ENCODE measurements at places on chromosomes 3 and 15. TPM values are rescaled to one million over a fixed set of nuclear protein-coding genes. Genes with fewer than 3 reads are reported as not detected.

- DNase-seq, result no peak
These were observed 130.3 kb downstream of the LIPC start for GRCh38 chr15:58562135-58562534.

DNA sequence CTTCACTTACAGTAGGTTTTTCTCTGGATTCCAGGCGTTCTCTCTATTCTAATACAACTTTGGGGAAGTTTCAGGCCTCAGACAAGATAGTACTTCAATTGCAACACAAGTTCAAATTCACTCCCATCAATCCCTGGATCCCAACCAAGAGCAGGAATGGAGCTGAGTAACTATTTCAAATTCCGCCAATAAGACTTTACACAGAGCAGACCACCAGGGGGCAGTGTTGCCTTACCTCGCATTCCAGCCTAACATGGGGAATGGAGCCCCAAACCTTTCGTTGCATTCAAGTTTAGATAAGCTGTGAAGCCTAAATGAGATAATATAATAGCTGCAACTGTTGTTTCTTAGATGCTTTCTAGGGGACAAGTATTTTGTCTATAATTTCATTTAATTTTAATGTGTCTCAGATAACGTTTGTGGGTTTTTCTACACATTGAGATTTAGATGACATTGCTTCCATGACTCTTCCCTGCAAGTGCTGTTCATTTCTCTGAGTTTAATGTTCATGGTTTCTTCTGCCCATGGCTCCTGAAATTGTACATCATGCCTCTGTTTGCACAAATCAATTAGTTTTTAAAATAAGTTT, 186.7 kb downstream of the NSUN3 start:
- DNase-seq, result peak; percentile 73

STT3B gene
- 165 TPM for total RNA-seq

ASB14 gene
- not detected for total RNA-seq

DNA sequence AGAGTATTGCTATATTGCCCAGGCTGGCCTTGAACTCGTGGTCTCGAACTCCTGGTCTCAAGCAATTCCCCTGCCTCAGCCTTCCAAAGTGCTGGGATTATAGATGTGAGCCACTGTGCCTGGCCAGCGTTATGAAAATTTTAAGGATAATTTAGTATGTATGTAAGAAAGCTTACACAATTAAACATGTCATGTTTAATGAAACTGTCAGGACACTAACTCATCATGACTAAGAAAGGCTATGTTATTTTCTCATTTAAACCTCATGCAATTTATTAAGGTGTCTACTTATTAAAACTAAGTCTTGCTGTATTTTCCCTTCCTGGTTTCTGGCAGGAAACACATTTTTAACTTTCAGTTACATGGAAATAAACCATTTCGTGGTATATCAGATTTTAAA, 106.8 kb upstream of the ATP10A start:
- no peak for DNase-seq

Measured in Caco-2 (cell line).